ENCODE measurements at places on chromosomes 4 and X.

- DNase-seq = no peak
Observed at GRCh38 chr4:106670976-106671375, 302.4 kb upstream of the GIMD1 start.

DNA sequence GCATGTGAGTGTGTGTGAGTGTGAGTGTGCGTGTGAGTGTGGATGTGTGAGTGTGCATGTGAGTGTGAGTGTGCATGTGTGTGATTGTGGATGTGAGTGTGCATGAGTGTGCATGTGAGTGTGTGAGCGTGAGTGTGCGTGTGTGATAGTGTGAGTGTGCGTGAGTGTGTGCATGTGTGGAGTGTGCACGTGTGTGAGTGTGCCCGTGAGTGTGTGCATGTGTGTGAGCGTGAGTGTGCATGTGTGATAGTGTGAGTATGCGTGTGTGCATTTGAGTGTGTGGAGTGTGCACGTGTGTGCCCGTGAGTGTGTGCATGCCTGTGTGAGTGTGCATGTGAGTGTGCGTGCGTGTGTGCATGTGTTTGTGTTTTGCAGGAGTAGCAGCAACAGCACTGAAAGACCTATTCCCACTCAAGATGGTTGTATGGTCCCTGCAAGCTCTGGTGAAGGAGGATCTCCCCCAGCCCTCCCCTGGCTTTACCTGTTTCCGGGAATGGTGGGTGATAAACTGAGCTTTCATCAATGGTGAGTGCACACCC, 30.7 kb upstream of the HELT start:
- DNase-seq = no peak

DNA sequence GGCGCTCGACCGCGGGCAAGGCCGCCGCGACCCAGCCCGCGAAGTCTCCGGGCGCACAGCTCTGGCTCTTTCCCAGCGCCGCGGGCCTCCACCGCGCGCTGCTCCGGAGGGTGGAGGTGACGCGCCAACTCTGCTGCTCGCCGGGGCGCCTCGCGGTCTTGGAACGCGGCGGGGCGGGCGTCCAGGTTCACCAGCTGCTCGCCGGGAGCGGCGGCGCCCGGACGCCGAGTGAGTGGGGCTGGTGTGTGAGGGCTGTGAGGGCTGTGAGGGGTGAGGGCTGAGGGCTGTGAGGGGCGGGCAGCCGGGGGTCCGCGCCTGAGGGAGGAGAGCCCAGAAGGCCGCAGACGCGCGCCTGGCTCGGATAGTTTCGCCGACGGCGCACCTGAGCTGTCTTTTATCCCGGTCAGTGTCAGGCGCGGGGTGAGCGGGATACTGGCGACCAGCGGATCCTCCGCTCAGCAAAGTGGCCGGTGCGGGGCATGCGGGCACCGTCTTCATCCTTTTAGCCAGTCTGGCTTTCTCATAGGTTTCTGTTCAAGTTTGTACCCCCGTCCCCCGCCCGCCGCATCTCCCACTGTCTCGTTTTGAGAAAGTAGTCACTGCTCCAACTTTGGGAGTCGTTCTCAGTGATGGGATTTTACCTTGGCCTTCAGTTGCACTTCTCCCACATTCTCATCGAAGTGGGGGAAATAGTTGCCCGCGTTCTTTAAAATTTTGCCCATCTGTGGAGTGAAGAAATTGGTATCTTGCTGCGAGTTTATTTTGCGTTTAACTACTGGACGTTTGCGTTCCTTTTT, 586 bp downstream of the HERC5 start:
- peak; percentile 44 for DNase-seq

DNA sequence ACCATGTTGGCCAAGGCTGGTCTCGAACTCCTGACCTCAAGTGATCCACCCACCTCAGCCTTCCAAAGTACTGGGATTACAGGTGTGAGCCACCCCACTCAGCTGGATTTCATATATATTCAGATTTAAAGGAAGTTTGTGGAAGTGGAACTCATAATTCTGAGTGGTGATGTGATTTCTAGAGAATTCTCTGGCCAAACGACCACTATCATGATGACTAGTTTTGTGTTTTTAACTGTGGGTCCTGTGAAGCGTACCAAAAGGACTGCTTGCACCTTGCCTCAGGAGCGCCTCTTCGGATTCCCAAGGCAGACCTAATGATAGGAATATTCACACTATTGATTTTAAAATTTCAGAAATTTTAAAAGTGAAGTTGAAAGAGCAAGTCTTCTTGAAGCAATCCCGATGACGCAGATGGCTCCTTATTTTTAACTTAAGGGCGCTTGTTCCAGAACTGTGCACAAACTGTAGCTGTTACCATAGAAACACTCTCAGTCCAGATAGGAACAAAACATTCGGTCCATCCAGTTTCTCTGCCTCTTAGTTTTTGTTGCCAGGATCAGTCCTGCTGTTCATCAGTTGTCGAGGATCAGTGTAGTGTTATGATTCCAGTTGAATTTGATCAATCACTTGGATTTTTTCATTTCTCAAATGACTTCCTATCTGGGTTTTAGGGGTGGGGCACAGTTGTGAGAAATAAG, 51.7 kb upstream of the CLCN4 start:
- DNase-seq = peak; percentile 95

- peak; percentile 42 for DNase-seq
Observed at GRCh38 chr4:8127051-8127826, 31.4 kb downstream of the ABLIM2 start.

- no peak for DNase-seq
Observed at GRCh38 chr4:68216501-68216900, 29.0 kb downstream of the TMPRSS11B start.

- peak; percentile 73 for DNase-seq
Observed at GRCh38 chr4:87718217-87718835, 68.2 kb downstream of the DMP1 start.

GRCh38 chr4:168584321-168584771, 87.5 kb downstream of the PALLD start:
- DNase-seq = no peak

GRCh38 chrX:150581093-150581775, 12.8 kb downstream of the MTM1 start:
- DNase-seq = no peak

GRCh38 chrX:12767856-12768255, 23.4 kb upstream of the PRPS2 start:
- DNase-seq = no peak

GRCh38 chr4:56828784-56829535, 7.5 kb upstream of the SPINK2 start:
- no peak for DNase-seq

DNA sequence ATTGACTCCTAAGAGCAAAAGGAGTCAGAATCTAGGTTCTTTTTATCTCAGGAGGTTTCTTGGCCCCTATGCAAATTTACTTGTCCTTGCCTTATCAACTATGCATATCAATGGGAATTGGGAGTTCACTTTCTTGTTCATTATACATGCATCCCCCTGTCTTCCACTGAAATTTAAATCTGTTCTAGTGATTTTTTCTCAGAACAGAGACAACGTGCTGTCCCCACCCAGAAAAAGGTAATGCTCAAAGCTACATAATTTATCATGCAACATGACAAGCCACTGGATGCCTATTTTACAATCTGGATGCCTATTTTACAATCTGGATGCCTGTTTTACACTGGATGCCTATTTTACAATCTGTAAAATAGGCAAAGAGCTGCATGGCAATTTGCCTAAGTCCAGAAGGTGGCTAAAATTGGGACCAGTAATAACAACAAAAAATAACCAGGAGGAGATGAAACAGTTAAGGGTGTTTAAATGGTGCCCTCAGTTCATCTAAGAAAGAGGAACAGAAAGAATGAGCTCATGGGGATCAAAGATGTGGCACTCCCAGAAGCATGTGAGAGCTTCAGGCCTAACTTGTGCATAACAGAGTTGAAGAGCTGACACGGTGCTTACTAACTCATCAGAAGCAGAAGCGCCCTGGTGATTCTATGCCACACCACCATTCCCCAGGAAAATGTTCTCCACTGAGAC, 537.8 kb upstream of the BOD1L1 start:
- DNase-seq = peak; percentile 70

GRCh38 chr4:57866468-57867171, 756.4 kb upstream of the IGFBP7 start:
- peak; percentile 4 for DNase-seq

- DNase-seq = no peak
Observed at GRCh38 chr4:109557433-109557832, 2.6 kb upstream of the MCUB start.

DNA sequence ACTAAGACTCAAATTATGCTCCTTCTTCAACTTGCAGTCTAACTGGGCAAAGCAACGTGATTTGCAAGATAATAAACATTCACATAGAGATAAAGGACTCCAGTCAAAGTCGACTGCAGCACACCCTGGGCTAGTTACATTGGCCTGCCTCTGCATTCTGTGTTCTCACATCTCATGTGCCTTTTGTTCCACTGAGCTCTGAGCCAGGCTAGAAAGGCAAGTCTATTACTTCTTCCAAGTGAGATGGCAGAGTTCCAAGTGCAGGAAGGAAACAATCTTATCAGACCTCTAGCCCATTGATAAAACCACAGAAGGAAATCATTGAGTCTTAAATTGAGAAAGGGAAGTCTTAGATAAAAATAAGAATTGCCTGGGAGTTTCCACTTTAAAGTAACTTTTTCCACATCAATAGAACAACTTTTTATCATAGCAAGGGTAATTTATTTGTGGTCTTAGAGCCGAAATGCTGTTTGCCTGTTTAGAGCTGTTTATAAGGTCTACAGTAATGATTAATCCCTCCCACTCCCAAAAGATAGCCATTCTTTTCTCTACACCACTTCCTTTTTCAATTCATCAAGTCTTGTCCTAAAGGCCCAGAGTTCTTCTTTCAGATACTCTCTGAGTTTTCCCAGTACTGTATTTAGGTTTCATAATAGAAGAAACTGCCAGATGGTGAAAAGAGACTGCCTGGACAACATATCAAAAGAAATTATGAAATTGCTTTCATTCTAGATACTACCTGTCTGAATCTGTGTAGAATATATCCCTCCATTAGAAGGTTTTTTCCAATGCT, 200.2 kb downstream of the GUCY2F start:
- peak; percentile 48 for DNase-seq

GRCh38 chr4:47929682-47930201, 15.4 kb upstream of the NFXL1 start:
- DNase-seq = no peak

- peak; percentile 67 for DNase-seq
Observed at GRCh38 chr4:57191523-57192034, 81.4 kb upstream of the IGFBP7 start.

DNA sequence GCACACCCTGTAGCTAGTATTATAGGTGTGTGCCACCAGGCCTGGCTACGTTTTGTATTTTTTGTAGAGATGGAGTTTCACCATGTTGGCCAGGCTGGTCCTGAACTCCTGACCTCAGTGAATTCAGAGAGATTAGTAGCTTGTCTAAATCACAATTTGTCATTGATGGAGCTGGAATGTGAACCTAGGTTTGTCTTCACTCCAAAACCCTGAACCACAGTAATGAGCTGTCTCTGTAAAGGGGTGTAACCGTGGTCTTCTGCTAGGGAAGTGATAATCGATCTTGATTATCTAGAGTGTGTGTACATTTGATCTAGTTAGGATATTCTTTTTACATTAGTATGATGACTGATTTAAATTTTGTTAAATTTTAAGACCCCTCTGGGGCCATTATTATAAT, 8.3 kb downstream of the ARHGAP10 start:
- no peak for DNase-seq

- DNase-seq = no peak
Observed at GRCh38 chr4:127214931-127215330, 417.8 kb upstream of the INTU start.

GRCh38 chr4:28062562-28062961, 1201.9 kb downstream of the STIM2 start:
- no peak for DNase-seq

GRCh38 chrX:111007238-111007637, 88.8 kb upstream of the PAK3 start:
- no peak for DNase-seq

- DNase-seq = peak; percentile 25
Observed at GRCh38 chrX:132015875-132016274, 7.2 kb upstream of the STK26 start.

DNA sequence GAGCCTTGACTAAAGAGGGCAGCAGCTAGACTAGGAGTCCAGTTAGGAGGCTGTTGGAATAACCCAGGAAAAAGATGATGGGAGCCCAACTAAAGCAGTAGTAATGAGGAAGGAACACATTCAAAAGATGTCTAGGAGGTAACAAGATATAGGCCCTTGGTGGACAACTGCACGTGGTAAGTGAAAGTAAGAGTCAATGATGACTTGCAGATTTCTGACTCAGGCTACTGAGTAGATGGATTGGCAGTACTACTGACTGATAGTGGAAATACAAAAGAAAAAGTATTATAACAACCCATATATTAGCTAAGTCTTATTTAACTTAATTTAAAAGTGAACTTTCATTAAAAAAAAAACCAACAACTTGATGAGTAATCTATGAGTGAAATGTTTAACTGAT, 74.0 kb downstream of the PAK3 start:
- no peak for DNase-seq

DNA sequence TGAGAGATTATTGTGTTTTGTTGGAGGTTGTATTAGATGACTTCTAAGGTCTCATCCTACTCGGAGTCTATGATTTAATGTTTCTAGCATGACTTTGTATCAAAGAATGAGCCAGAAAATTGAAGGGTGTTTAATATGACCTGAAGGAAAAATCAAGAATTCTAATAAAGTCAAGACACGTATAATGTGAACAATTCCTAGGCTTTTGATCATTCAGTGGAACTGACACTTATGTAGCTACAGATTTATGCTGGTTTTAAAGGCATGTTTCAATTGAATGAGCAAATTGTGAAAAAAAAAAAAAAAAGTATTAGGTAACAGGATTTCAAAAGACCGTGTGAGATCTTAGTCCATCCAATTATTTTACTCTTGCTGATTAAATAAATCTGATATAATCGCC, 64.9 kb downstream of the GRID2 start:
- no peak for DNase-seq

DNA sequence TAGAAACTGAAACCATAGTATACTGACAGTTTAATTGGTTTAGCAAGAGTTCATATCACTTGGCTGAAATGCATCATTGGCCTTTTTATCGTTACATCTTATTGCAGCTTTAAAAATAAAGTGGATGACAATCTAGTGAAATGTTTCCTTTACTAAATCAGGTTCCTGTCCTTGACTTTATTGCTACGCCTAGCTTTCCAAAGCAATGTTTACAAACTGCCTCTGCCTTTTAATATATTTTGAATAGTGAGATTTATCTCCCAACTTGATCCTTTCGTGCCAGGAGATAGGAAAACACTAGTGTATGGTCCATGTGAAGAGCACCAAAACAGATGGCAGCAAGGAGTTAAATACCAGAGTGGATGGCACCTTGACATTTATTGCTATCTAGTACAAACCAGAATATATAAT, 67.0 kb downstream of the GPC3 start:
- no peak for DNase-seq
